ENCODE measurements at places on chromosomes 3 and 15.

GRCh38 chr3:70471464-70472342 is 159.3 kb upstream of the MDFIC2 start:
- no peak for DNase-seq

DNA sequence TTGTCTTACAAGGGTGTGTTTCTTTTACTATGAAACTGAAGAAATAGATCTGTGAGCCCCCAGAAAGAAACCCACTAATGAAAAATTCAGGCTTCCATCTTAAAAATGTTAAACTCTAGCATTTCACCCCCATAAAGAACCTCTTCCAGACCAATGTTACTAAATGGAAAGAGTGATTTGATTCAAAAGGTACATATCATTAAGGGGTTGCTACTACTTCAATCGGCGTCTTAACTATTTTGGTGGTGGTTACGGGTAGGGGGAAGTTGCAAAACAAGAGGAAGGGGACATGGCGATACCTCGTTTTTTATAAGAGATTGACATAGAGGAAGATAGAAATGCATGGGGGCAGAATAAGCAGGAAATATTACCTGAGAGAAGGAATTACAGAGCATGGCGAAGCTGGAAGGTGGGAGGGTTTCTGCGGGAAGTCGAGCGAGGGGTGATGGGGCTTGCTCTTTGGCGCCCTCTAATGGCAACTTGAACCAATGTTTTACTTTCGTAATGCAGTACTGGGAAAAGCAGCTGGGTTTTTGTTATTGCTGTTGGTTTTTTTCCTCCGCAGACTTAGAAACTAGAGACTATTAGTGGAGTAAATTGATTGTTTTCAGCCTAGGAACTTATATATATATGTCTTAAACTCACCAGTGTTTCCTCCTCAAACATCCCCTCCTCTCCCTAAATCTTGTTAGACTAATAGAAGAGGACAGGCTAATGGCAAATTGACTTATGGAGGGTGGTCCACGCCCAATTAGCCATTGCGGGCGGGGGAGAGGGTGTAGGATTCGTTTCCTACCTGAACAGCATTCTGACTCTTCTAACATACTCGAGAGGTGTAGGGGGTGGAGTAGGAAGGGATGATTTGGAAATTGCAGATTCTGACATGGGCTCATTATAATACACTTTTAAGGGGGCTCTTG is 11.3 kb upstream of the SOX2 start:
- DNase-seq = peak; percentile 89

DNA sequence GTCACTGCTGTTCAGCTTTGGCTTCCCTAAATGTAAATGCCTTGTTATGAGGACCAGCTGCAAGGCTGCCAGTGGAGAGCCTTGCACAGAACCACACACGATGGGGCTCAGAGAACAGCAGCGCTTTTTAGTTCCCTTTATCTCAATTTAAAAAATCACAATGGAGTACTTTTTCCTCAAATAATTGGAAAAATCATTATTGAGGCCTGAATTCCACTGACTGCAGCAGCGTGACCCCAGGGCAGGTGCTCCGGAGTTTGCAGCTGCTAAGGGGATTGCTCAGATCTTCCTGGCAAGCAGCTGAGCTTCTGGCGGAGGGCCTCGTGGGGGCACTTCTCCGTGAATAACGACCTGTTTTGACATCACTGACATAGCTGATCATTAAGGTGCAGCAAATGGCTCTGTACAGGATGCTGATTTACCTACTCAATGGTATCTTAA is 245.6 kb upstream of the TRIM42 start:
- DNase-seq = no peak

- DNase-seq = peak; percentile 47
These were observed 233.3 kb downstream of the TIGIT start for GRCh38 chr3:114527036-114527644.

DNA sequence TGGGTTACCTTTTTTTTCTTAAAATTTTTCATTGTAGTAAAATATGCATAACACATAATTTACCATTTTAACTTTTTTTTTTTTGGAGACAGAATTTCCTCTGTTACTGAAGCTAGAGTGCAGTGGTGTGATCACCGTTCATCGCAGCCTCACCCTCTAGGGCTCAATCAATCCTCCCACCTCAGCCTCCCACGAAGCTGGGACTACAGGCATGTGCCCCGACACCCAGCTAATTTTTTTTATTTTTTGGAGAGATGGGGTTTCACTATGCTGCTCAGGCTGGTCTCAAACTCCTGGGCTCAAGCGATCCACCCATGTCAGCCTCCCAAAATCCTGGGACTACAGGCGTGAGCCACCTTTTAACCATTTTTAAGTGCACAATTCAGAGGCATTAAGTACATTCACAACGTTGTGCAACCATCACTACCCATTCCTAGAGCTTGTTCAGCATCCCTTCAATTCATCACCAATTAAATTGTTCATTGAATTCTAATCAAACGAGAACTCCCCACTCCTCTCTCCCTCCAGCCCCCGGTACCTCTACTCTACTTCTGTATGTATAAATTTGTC is 44.6 kb downstream of the BHLHE40 start:
- DNase-seq = no peak

All from Karpas-422 (cell line).